ENCODE measurements at places on chromosomes 5 and 9.

DNA sequence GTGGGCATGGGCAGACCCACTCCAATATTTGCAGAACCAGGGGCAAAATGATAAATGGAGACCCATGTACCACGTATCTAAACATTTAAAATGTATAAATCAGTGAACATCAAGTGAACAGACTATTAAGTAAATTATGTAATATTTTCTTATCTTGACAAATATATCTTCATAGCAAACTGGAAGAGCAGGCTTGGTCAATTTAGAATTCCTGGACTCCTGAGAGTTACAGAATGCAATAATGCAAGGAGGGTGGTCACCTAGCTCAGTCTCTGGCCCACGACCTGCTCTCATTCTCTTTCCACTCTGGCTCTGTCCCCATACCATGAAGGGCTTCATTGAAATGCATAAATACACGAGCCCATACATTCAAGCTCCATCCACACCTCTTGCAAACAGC is 398.0 kb downstream of the ENC1 start:
- DNase-seq = no peak

DNA sequence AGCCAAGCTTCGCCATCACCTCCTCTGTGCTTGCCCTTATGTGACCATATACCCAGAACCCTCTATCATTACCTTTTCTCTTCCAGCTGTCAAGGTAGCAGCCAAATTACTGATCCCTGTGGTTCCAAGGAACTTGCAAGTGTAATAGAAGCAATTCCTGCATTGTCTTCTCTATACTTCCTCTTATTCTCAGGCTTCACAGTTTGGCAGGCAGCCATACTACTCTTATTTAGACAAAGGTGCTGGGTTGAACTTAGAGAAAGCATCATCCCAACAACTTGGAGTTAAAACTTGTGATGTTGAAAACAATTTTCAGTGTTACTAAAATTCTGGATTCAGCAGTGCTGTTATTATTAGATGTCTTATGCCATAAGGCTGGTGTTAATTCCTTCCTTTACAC is 93.2 kb downstream of the NLN start:
- no peak for DNase-seq

- no peak for DNase-seq
Observed at GRCh38 chr5:81241001-81241400, 7.9 kb downstream of the CKMT2 start.

GRCh38 chr5:177319913-177320588 is 8.4 kb upstream of the MXD3 start:
- DNase-seq = no peak

DNA sequence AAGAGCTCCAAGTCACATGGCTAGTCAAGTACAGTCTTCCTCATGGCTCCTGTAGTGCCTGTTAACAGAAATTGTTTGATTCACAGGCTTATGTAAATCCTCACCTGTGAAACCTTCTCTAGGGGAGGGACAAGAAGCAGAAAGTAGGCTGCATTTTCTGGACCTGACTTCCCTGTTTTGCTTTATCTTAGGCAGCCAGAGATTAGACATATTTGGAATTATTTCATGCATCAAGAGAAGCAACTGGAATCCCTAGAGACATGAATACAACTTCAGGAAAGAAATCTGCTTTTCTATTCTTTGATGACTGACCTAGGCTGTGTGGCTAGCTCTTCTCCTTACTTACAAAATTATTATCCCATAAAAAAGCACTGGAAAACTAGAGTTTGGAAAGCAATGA is 52.3 kb downstream of the CAST start:
- no peak for DNase-seq

GRCh38 chr5:54795284-54795683 is 190.1 kb downstream of the ESM1 start:
- no peak for DNase-seq

DNA sequence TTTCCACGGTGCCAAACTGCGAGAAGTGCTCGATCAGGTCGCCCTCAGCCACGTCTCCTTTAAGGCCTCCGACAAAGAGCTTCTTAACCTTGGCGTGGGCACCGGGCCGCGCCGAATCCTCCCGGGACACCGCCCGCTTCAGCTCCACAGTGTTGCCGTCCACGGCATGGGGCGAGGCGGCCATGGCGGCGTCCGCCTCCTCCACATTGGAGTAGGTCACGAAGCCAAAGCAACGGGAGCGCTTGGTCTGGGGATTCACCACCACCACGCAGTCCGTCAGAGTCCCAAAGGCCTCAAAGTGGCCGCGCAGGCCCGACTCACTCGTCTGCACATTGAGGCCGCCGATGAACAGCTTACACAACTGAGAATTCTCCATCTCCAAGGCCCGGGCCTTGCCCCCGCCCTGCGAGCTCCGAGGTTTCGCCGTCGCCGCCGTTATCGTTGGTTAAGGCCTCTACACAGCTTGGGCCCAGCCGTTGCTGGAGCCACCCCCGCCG is 424 bp downstream of the HNRNPA0 start:
- DNase-seq = no peak

GRCh38 chr5:65076251-65076869 is 307.6 kb downstream of the CWC27 start:
- DNase-seq = peak; percentile 61

GRCh38 chr9:127503379-127503921 is 52.1 kb downstream of the LRSAM1 start:
- no peak for DNase-seq

- no peak for DNase-seq
Observed at GRCh38 chr9:87338088-87338989, 159.3 kb upstream of the DAPK1 start.

GRCh38 chr9:89740722-89741121 is 135.9 kb downstream of the GADD45G start:
- no peak for DNase-seq

GRCh38 chr9:93434056-93434455 is 17.4 kb upstream of the FAM120A start:
- no peak for DNase-seq

Data from stimulated activated CD8-positive, alpha-beta memory T cell treated with anti-CD3 and anti-CD28 coated beads, Interleukin-7, amount 100 ng/mL, for 4 hours (primary cell).